Cardiac muscle cell (in vitro differentiated cells and primary cell): ENCODE measurements at places on chromosomes 1 and 21. TPM values are rescaled to one million over a fixed set of nuclear protein-coding genes. Genes with fewer than 3 reads are reported as not detected.
A peak's percentile ranks its signal among the peaks of the same experiment; 100 is the strongest.

The NUP210L gene
- total RNA-seq, result 0.18 TPM in 1 of 2 replicates, not detected in the other

- peak; percentile 18 for DNase-seq
These were observed 54.8 kb downstream of the RAB3GAP2 start for GRCh38 chr1:220217383-220217988.

- DNase-seq, result peak; percentile 9
These were observed 213.0 kb downstream of the LMX1A start for GRCh38 chr1:165143437-165144065.

- DNase-seq, result no peak
These were observed 10.3 kb downstream of the NPR1 start for GRCh38 chr1:153688736-153689328.

DNA sequence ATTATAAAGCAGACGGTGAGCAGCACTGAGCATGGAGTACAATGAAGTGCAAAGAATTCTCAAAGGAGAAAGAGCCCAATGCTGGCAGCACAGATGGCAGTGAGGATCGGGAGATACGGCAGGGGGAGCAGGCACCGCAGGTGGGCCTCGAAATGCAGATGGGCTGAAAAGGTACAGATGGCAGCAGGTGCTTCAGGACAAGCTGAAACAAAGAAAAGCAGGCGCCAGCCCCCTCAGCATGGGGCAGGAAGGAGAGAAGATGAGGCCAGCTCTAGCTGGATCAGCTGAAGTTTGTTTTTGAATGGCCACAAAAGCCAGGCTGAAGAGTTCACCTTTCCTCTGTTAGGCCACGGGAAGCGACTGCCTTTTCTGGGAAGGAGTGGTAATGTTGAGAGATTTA is 7.7 kb downstream of the CFAP298 start:
- DNase-seq, result no peak
